ENCODE measurements at places on chromosomes 6 and 20.

GRCh38 chr6:41529049-41529448, 17.1 kb upstream of the FOXP4 start:
- no peak for DNase-seq

- DNase-seq = no peak
Measured at GRCh38 chr6:14796974-14797762, 448.7 kb upstream of the JARID2 start.

- no peak for DNase-seq
Measured at GRCh38 chr6:42352856-42353564, 98.7 kb downstream of the TRERF1 start.

- no peak for DNase-seq
Measured at GRCh38 chr6:20211037-20211940, 980 bp downstream of the MBOAT1 start.

GRCh38 chr6:152680879-152681517, 16.7 kb upstream of the MYCT1 start:
- no peak for DNase-seq

GRCh38 chr6:343960-344815, 47.4 kb upstream of the IRF4 start:
- no peak for DNase-seq

DNA sequence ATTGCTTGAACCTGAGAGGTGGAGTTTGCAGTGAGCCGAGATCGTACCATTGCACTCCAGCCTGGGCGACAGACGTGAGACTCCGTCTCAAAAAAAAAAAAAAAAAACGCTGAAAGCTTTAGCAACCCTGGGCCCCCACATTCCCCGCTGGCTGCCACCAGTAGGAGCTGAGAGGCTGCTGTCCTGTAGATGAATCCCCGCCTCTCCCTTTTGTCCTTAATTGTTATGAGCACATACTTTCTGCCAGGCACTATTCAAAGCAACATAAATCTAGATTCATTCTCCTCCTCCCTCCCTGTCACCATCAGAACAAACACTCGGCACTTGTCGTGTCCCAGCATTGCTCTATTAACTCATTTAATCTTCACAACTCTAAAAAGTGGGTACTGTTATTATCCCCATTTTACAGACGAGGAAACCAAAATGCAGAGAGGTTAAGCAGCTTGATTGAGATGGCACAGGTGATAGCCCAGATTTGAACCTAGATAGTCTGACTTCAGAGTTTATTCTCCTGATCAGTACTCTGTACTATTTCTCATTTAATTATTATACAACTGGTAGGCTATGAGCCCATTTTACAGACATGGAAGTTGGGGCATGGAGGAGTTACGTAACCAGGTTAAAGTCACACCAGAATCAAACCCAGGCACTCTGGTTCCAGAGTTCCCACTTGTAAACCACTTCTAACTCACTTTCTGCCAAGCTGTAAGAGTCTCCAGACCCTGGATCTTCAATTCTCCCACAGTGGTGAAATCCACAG, 97.4 kb downstream of the EYA2 start:
- no peak for DNase-seq

- no peak for DNase-seq
Measured at GRCh38 chr20:18166241-18166881, 28.7 kb downstream of the KAT14 start.

DNA sequence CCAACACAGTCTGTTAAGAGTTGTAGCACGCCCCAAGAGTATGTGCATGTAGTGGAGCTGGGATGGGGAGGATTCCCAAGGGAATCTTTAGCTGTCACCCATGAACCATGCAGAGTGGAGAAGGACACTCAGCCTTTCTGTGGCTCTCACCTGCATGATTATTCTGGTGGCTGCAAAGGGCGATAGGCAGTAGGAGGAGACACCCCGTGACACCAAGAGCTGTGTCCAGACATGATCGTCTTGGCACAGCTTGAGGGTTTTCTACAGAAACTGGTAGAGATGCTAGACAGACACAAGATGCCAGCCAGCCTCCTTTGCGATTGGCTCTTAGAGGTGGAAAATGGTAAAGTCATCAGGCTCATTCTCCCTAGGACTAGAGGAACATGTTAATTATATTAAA, 3.1 kb upstream of the CSE1L start:
- DNase-seq = no peak

DNA sequence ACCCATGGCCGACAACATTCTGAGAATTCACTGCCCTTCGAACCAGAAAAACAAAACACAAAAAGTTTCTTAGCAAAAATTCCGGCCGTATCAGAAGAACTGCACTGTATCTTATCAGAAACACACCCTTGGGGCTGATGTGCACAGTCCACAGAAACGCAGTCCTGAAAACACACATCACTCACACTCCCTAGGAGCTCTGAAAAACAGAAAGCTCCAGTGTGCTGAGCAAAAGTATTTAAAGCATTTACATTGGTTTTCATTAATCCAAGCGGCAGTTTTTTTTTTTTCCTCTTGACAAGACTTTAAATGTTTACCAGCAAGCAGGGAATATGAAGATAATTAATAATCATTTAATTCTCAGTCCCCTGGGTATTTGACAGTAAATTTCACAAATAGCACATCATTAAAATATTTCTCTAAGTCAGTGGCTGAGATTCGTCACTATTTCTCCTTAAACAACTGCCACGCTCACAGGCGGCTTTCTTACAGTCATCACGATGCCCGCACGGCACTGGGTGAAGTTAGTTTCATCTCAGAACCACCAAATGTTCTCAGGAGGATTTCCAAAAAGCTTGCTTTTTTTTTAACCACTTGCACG, 13.3 kb downstream of the NFATC2 start:
- no peak for DNase-seq

DNA sequence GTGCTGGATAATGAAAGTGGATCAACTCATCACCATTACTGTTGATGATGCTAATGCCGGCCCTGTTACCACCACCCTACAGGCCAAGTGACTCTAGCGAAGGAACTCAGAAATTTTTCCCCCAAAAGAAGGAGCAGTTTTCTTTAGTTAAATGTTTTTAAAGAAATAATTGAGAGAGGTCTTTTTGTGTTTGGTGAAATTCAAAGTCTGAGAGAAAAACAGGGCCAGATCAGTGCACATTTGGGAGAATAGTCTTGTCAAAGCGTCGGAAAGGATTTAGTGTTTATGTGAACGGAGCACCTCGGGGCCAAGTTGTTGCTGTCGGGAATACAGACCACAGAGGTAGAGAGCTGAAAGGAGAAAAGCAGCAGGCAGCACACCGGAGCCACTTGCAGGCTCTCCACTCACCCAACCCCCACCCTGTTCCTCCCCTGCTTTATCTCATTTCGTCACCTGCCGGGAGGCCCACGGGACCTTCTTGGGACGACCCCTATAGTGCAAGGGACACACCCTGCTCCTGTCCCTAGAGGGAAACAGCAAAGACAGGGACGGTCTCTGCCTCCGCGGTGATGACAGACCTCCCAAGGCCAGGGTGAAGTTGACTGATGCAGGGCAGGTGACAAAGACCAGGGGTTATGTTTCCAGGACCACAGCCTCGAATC, 6.8 kb downstream of the TFAP2B start:
- DNase-seq = no peak

DNA sequence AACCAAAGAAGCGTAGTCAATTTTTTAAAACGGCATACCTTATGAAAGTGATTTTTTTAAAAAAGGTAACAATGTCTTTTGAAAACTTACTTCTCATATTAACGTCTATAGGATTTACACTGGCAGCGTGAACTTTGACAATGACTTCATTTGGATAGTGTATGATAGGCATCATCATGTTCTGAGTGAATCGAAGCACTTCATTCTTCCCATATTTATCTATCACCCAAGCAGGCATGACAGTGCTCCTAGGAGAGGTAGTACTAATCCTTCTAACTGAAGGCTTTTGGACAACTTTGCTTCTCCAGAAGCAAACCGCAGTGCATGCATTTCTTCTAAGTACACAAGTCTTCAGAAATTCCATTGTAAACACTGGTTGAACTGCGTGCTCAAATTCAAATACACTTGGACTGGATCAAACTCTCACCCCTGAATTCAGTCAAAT, 618 bp downstream of the RTN4IP1 start:
- no peak for DNase-seq

- no peak for DNase-seq
Measured at GRCh38 chr20:47610247-47610944, 108.7 kb downstream of the NCOA3 start.

DNA sequence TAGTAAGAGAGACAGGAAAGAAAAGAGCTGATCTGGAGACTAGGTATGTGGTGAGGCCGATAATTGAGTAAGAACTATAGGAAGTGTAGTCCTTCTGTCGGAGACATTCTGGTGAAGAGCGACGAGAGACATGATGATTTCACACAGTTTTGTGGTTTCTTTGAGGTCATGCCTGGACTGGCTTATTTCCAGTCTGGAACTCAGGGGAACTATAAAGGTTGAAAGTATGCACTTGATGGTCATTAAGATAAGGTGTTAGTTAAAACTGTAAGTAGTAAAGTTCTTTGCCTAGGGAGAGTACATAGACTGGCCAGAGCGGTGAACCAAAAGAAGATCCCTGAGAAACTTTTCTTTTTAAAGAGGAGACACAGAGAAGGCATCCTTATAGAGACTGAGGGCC, 68.8 kb downstream of the RFX6 start:
- no peak for DNase-seq

DNA sequence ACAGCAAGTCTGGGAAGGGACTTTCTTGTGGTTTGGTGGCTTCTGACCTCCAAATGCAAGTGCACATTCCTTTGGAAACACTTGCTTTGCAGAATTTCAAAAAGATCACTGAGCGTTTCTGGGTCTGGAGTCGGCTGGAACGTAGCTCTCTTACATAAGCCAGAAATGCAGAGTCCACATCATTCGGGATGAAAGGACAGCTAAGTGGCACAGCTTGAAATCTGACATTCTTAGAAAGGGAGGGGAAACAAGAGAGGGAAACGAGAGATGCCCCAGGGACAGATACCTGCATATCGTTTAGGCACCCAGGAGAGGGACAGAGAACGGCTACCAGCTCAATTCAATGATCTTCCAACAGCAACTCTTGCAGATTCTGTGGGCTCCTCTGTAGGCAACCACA, 118.7 kb downstream of the NFATC2 start:
- no peak for DNase-seq

DNA sequence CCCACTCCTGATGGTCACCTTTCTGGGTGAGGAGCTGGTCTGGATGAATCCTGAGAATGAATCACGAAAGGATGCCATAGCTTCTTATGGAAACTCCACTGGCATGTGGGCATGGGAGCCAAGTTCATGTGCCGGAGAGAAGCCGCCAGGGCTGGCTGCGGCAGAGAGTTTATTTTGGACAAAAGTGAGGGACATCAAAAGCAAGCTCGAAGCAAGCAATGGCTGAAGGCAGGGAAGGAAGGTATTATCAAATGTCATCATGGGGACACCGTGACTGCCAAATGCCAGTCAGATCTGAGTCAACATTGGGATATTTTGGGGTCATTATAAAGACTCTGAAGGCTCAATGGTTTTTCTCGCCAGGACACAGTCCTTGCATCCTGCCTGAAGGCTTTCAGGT, 249.1 kb downstream of the QKI start:
- no peak for DNase-seq

DNA sequence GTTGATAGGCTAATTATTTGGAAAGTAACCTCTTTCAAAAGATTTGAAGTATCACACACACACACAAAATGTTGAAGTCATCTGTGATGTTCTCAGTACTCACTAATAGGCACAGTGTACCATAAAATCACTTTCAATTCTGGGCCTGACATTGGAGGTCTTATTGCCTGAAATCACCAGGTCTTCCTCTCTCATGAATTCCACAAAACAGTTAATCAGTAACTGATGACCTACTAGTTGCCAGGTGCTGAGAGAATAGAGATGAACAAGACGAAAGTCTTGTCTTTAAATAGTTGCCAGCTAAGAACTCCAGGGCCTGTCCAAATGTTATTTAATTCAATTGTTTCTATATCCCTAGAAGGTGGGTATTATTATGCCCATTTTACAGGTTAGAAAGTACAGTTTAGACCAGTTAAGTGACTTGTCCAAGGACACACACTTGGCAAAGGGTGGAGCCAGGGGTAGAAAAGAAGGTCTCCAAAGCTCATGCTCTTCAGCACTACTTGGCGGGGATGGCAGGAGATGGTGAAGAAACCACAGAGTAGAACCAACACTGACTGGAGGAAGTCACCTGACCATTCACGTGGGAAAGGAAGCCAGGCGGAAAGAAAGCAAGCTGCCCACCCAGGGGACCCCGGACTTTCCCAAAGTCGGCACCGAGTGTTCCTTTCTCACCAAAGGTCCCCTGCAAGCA, 116.4 kb downstream of the KIF6 start:
- DNase-seq = no peak

GRCh38 chr6:43089874-43090558, 13.9 kb downstream of the PTK7 start:
- DNase-seq = no peak

- DNase-seq = peak; percentile 76
Measured at GRCh38 chr20:728256-728944, 39.9 kb downstream of the SLC52A3 start.

- peak; percentile 37 for DNase-seq
Measured at GRCh38 chr6:33988121-33989015, 157.5 kb downstream of the GRM4 start.
